ENCODE measurements at places on chromosomes 11 and 22.

- no peak for DNase-seq
Observed at GRCh38 chr22:28395920-28396753, 283.5 kb downstream of the TTC28 start.

DNA sequence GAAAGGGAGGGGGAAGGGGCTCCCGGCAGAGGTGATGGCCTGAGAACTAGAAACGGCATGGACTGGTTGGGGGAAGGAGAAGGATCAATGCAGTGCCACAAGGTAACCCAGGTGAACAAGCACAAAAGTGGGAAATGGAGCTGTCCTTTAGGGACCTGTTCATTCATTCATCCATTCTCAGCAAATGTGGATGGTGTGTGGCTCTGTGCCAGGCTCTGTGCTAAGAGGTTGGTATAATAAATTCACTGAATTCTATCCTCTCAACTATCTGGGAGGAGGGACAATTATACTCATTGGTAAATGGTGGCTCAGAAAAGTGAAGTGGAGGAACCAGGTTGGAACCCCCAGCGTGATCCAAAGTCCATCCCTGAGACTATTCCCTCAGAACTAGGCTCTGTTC, 18.6 kb upstream of the ARAP1 start:
- no peak for DNase-seq

- no peak for DNase-seq
Observed at GRCh38 chr22:40441761-40442390, 71.5 kb downstream of the SGSM3 start.

DNA sequence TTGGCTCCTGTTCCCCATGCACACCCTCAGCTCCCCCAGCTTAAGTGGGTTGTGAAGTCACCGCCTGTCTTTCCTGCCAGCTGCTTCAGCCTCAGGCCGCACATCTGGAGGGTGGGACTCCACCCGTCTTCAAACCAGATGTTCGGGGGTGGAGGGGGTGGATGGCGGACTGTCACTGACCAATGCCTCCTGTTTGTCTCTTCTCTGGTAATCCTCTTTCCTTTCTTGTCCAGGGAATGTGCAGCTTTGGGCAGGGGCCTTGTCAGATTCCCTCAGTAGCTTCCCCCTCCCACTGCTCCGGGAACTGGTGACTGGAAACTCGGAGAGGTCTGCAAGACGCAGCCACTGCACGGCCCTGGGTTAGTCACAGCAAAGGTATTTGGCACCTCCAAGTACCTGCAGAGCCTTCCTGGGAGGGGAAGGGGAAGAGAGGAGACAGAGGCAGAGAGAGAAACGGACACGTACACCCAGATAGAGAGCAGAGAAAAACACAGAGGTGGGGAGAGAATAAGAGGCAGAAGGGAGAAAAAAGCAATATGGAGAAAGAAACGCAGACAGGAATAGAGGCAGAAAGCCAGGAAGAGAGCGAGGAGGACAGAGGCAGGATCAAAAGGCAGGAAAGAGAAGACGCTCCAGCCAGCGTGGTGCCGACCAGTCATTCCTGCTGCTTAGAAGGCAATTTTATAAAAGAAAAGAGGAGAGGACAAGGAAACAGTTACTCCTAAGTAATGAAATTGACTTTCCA, 56.1 kb upstream of the TIMP3 start:
- DNase-seq, result no peak

GRCh38 chr11:15507592-15507991, 392.9 kb downstream of the INSC start:
- DNase-seq, result no peak

GRCh38 chr11:79794484-79795393, 353.9 kb upstream of the TENM4 start:
- DNase-seq, result no peak

DNA sequence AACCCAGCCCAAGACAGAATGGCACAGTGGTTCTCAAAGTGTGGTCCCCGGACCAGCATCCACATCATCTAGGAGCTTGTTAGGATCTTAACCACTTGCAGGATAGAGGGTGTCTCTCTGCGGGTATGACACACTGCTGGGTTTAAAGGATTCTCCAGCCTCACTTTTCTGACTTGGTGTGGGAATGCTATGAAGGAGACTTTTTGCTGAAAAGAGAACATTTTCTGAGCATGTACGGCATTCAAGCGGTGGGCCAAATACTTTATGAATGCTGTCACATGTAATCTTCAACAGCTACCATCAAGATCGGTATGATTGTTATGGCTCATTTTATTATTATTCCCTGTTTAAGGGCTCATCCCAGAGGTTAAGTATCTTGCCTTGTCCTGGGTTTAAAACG, 1.8 kb upstream of the CD82 start:
- DNase-seq, result no peak

DNA sequence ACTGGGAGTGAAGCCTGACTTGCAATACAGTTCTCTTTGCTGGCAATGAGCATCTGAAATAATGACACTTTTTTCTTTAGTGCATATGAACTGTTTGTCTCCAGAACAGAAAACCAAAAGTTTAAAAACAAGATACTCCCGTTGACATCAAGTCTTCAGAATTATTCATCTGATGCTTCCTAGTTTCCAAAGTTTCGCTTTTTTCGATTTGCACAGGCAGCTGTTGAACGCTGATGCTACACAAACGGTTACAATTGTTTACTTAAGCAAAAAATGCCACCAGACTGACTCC, 612 bp upstream of the BIRC2 start:
- DNase-seq, result no peak

GRCh38 chr22:21855676-21856075, 11.8 kb downstream of the MAPK1 start:
- DNase-seq, result no peak

DNA sequence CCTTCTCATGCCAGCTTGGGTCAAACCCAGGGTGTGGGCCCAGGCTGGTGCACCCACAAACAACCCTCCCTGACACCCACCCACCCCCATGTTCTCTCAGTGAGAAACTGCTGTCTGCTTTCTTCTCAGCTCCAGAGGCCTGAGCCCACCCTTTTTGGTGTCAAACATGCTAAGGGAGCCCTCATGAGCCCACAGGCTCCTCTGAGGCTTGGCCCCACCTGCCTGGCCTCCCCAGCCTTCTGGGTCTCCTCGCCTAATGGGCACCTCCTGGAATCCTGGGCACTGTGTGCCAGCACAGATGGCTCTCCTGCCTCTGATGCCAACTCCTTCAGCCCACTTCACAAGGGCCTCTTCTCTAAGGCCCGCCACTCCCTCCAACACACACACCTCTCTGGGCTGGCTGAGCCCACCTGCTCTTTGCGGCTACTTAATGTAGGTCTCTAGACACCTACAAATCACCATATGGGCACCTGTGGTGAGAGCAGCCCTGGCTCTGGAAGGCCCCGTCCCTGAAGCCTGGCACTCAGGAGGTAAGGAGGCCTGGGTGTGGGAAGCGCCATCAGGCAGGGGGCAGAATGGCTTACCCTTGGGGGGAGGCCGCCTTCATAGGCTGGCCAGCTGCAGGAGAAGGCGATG, 4.4 kb downstream of the NAGA start:
- no peak for DNase-seq

GRCh38 chr11:92682136-92682535, 287.3 kb upstream of the MTNR1B start:
- DNase-seq, result no peak

DNA sequence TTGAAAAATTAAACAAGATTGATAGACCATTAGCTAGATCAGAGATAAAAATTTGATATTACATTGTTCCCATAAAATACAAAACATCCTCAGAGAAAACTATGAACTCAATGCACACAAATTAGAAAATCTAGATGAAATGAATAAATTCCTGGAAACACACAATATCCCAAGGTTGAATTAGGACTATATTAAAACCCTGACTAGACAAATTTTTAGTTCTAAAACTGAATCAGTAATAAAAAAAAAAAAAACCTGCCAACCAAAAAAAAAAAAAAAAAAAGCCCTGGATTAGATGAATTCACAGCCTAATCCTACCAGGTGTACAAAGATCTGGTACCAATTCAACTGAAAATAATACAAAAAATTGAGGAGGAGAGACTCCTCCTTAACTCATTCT, 5.5 kb upstream of the OR8K1 start:
- DNase-seq, result no peak

GRCh38 chr11:67606492-67607295, at the start of gene NDUFV1:
Gene NDUFV1 (plus strand): TSS chr11:67606936. CDS start chr11:67607005, 69 bp downstream.
- DNase-seq, result peak; percentile 94

DNA sequence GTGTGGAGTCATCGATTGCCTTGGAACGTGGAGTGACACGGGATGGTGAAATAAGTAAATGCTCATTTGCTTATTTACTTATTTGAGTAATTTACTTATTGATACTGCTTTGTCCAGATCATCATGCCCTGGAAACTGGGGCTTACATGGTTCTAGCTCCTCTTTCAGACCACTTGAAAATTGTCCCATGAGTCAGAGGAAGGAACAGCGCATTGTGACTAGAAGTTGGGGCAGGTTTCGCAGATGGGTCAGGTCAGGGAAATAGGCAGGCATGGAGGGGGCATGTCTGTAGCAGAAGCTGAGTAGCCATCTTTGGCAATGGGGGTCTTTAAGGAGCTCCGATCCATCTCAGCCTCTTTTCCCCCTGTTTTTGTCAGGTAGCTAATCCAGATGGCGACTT, 104.2 kb upstream of the SORL1-AS1 start:
- no peak for DNase-seq

DNA sequence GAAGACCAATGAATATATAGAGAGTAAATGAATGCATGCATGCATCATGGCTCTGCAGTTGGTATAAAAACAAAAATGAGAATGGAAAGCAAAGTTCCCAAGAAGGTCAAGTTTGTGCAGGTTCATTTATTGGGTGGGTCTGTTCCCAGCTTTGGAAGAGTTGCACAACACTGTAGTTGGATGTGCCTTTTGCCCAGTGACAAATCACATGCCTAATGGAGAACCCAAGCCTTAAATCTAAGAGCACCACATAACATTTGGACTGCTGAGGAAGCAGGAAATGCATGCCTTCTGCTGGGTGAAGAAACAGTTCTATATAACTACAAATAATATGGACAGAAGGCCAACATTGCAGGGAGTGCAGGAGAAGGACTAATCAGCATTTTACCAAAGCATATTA, 30.6 kb downstream of the PRCP start:
- no peak for DNase-seq

- no peak for DNase-seq
Observed at GRCh38 chr11:70570693-70571395, 172.5 kb downstream of the CTTN start.

DNA sequence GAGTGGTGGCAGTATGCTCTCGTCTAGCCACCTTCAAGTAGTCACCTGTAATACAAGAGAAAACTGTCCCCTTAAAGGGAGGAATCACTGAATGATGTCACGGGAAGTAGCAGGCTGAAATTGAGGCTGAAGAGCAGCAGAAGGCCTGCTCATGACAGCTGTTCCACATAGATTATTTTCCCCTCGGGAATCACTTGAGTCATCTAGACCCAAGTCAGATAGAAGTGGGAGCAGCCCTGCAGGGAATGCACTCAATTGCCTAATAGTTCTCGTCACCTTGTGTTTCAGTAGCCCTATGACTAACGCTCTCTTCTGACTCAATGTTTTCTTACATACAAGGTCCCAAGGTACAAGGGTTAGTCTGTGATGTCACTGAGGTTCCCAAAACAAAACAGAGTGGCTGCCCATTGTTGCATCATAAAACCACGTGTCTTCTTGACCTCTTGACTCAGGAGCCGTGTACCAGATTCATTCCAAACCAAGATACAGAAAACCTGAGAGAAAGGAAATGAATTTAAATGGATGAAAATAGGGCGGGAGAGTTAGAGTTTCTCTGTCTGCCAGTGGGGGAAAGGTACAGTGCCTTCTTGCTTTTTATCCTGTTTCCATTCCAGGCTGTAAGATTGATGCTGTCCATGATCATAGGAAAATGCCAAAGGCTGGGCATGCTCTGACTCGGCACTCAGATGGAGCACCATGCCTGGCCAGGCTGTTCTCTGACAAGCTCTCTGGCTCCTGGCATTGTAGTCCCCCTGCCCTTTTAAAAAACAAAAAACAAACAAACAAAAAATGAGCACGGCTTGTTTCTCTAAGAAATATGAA, 21.6 kb upstream of the C11orf96 start:
- no peak for DNase-seq

- no peak for DNase-seq
Observed at GRCh38 chr11:114150671-114151070, 91.2 kb downstream of the ZBTB16 start.

- DNase-seq, result no peak
Observed at GRCh38 chr11:23679981-23680380, 816.9 kb upstream of the LUZP2 start.

DNA sequence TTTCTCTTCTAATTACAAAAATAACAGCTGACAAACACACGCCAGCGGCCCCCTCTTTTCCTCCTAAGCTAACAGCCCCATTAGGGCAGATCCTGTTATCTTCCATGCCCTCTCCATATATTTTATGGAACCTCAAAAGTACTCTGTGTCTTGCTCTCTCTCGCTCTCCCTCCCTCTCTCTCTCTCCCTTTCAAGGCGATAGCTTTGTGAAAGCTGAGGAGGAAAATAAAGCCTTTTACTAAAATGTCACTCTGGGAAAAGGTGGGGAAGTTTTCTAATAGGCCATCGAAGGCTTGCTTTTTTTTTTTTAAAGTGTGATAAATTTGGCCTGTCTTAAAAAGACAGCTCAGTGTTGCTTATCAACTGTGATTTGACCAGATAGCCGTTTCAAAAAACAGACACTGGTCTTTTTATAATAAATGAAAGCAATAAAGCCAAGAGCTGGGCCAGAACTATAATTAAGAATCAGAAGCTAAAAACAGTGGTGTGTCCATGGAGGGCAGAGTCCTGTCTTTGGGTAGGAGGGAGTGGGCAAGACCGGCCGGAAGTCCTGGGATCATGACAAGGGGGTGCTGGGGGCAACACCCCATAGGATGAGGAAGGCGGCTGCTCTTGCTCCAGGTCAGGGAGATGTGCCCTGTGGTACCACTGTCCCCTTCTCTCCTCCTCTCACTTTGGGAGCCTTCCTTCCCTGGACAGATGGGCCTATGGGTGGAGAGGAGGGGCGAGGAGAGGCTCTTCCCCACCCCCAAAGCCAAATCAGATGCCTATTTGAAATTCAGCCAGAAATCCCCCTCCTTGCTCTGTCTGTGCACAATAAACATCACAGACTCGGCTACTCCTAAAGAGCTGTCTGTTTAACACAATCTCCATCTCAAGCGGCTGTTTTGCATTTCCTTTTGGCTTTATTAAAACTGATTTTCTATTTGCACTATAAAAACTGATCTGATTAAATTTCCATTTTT, 267.2 kb downstream of the BUD13 start:
- no peak for DNase-seq

GRCh38 chr11:76234021-76234415, 27.7 kb upstream of the WNT11 start:
- DNase-seq, result no peak

DNA sequence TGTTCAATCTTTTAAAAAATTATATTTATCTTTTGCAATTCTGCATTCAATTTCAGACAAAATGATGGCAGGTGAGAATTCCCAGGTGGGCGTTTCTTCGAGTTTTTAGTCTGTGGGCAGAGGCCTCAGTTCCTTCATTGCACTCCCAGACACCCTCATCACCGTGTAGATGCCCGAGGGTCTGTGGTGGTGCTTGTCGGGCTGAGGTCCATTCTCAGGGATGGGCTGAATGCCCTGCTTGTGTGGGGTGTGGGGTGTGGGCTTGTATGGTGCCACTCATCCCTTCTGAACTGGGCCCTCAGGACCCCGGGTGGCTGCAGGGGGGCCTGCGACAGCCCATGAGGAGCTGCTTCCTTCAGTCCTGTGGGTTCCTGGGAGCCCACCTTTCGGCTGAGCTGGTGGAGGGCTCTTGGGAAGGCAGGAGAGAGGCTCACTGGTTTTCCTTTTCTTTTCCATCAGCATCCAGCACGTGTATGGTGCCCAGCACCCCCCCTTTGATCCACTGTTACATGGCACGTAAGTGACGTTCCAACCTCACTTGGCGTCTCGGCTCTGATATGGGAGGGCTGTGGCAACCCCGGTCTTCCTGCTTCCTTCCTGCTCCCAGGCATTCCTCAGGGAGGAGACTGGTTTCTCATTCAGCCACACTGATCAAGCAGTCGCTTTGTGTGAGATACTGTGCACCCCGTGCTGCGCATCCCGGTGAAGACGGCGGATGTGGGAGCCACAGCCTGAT, 29.8 kb downstream of the TBC1D22A start:
- no peak for DNase-seq

Data from stimulated activated CD8-positive, alpha-beta memory T cell treated with anti-CD3 and anti-CD28 coated beads, Interleukin-7, amount 100 ng/mL, for 1 hour (primary cell).